Cerebellar nuclear complex (tissue), 1 donor: ENCODE measurements at places on chromosomes 6 and 20.

- no peak for DNase-seq
Observed at GRCh38 chr20:14744723-14745122, 407.3 kb upstream of the FLRT3 start.

DNA sequence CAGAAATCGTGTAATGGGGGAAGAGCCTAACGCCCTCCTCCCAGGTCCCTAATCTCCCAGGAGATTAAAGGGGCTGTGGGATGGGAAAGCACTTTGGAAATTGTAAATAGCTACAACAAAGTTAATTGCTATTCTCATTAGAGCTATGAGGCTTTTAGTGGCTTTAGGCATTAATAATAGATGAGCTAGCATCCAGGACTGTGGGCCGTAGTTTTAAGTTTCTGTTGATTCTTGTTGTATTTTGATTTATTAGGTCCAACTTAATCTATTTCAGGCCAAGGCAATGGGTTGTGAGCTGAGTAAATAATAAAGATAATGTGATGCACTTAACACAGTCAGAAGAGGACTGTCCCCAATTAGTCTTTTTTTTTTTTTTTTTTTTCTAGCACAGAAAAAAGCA lies 67.7 kb downstream of the ANKRD6 start:
- DNase-seq, result no peak

GRCh38 chr20:46937533-46938226 lies 43.0 kb downstream of the EYA2 start:
- DNase-seq, result no peak

GRCh38 chr6:44661221-44662008 lies 273.9 kb downstream of the CDC5L start:
- no peak for DNase-seq
